ENCODE measurements at places on chromosomes 3 and 15. TPM values are rescaled to one million over a fixed set of nuclear protein-coding genes. Genes with fewer than 3 reads are reported as not detected.

- no peak for DNase-seq
These were observed 11.7 kb upstream of the GNAT1 start for GRCh38 chr3:50179710-50180109.

- DNase-seq, result no peak
These were observed 62.4 kb downstream of the RAD18 start for GRCh38 chr3:8900869-8901268.

GRCh38 chr3:76044601-76045600, 259.6 kb upstream of the ZNF717 start:
- peak; percentile 3 for DNase-seq

The COL6A5 gene
- not detected for total RNA-seq
